Stimulated activated naive CD8-positive, alpha-beta T cell treated with anti-CD3 and anti-CD28 coated beads, Interleukin-15, amount 100 ng/mL, for 72 hours (primary cell): ENCODE measurements at places on chromosomes 3 and 15.
A peak's percentile ranks its signal among the peaks of the same experiment; 100 is the strongest.

- no peak for DNase-seq
Measured at GRCh38 chr15:69871511-69872134, 226.1 kb downstream of the TLE3 start.

GRCh38 chr3:141575879-141576743 lies 89.3 kb downstream of the RASA2 start:
- no peak for DNase-seq

DNA sequence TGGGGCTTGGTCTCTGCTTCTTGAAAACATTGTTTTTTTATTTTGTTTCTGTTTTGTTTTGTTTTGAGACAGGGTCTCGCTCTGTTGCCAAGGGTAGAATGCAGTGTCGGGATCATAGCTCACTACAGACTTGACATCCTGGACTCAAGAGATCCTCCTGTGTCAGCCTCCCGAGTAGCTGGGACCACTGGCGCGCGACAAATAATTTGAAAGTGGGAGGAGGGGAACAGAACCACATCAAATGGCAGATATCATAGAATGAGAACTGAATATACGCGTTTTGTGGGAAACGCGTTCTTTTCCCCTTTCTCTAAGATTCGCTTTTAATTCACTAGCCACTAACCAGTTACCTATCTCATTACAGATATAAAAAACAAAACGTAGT lies 641 bp upstream of the VPS13C start:
- DNase-seq, result no peak

- DNase-seq, result no peak
Measured at GRCh38 chr3:151047636-151048035, 37.8 kb upstream of the MED12L start.

- no peak for DNase-seq
Measured at GRCh38 chr3:172066880-172067796, 27.8 kb downstream of the FNDC3B start.

DNA sequence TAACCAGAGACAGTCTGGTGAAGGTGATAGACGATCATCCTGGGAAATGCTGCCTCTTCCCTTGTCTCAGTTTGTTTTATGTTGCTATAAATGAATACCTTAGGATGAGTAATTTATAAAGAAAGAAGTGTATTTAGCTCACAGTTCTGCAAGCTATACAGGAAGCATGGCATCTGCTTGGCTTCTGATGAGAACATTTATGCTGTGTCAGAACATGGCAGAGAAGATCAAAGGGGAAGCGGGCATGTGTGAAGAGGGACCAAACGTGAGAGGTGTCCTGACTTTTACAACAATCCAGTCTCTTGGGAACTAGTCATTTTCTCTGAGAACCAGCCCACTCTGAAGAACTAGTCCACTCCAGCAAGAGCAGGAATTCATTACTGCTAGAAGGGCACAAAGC lies 9.6 kb downstream of the CMC1 start:
- DNase-seq, result no peak

DNA sequence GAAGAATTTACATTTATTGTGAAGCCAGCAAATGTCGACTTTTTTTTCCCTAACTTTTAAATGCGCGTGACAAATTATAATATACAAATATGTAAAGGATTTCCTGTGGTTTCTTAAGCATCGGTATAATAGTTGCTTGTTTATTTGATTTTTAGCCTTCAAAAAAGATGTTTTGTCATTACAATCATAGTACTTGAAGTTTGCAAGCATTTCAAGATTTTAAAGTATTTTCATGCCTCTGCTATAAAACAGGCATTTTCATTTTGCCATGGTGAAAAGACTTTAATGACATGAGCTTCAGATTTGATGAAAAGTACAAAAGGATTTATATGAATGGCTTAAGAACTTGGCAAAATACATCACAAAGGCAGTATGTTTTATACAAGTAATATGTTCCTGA lies 9.4 kb upstream of the P2RY12 start:
- no peak for DNase-seq

DNA sequence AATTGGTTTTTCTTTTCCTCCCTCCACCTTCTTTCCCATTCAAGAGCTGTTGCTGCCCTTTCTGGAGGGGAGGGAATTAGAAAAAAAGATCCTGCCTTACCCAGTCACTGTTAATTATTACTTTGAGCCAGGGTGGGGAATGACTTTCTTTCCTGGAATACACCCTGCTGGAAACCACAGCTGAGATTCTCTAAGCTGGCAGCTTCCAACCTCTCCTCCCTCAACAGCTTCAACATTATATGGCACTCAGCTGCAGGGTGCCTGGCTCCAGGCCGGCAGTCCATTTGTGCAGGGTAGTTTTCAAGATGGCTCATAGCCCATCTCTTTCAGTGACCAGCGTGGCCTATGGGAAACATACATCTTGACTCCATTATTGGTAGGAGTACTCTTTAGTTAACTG lies 105.8 kb downstream of the UBE3A start:
- no peak for DNase-seq

- peak; percentile 62 for DNase-seq
Measured at GRCh38 chr3:141243271-141243707, 11.7 kb downstream of the PXYLP1 start.

GRCh38 chr3:127339016-127339415 lies 51.2 kb upstream of the PRR20G start:
- no peak for DNase-seq

DNA sequence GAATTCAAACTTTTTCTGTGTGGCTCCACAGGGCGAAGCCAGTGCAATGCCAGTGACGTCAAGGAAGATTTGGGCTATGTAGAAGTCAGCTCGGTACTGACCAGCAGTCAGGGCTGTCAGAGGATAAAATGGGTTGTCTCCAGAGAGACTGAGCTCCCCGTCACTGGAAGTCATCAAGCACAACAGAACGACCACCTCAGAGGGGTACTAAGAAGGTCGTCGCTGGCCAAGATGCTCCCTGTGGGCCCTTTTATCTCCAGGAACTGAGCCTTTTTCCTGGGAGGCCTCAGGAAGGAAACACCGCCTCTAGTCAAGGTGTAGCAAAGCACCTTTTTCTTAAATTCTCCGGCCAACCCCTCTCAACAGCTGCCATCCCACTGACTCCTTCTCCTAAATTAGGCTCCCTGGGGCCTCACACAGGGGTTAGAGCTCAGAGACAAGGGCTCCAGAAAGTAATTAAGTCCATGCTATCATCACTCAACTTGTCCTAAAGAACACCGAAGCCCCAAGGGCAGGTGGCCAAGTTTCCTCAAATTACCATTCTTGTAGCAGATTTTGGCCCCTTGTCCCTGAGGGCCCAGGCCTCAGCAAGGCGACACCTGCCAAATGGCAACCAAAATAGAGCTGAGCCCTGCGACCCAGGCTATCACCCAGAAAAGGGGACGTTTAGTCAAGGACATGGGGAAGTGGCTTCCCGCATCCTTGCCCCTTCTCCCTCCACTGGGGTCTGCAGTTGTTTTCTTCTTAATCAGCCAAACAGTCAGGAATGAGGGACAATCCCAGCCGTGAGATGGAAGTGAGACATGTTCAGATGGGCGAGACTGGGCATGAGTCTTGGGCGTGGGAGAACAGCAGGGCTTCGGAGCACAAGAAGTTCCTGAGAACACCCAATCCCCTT lies 48.0 kb downstream of the SSUH2 start:
- DNase-seq, result no peak

DNA sequence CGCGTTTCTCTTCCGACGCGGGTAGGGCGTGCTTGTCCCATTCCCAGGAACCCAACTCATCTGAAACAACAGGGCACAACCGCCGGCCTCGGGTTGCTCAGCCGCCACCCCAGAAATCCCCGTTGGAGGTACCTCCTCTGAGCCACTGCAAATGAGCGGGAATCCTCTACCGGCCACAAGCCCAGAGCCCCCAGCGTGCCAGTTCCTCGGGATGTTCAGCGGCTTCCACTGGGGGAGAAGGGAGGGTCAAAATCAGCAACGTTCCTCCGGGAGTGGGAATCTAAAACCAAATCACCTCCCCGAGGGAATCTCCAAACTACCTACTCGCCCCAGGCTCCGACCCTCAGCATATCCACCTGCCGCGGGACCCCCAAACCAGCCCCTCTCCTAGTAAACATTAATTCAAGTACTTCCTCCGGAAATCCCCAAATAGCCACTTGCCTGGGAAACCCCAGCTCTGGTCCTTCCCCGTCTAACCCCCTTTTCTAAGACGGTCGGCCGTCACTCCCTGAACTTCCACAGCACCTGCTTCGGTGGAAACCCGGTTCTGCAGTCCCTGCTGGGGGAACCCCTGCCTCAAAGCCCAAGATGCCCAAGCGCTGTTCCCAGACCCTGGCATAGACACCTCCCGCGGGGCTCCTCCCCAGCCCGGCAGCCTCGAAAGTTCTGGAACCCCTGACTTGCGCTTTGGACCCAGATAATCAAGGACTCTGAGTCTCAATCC lies 887 bp downstream of the OXTR start:
- peak; percentile 24 for DNase-seq

DNA sequence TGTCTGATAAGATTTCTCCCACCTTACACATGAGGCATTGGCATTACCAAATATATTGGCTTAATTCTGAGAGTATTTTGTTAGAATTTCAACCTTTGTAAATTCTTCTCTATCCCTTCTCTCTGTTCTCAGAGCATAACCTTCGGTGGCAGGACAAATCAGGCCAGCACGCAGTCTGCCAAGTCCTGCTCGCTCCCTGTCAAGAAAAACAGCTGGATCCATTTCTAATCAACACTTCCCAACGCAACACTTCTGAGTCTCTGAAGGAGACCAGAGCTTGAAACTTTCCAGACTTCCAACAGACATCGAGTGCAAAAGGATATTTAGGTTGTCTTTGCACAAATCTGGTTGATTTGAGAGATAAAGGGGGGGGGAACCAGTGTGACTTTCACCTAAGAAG lies 125.7 kb downstream of the SV2B start:
- no peak for DNase-seq

DNA sequence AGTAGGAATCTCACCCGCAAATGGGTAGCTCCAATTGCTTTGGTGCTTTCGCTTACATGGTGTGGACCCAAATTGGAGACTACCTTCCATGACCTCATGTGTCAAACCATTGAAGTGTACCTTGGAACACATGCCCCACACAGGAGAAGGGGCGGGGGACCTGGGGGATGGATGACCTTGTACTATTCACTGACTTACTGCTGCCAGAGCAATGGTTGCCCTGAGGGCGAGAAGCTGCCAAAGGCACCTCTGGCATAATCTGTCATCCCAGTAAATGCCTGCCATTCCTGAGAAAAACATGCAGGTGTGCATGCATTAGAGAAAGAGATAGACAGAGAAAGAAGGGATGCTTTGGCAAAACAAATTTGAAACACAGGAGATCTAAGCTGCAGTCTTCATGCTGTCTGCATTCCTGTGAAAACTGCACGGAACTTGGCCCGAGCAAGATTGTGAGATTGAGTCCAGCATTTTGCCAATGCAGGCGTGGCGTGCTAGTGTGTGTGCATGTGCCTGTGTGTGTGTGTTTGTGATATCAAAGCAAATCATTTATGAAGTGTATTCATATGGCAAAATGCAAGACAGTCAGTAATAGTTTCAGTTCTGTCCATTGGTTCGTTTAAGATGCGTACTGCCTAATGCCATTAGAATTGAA lies 219.5 kb upstream of the MDFIC2 start:
- DNase-seq, result no peak

GRCh38 chr15:41647262-41647661 lies 12.9 kb upstream of the MGA start:
- no peak for DNase-seq

GRCh38 chr15:73600413-73601335 lies 32.5 kb downstream of the NPTN start:
- DNase-seq, result no peak

DNA sequence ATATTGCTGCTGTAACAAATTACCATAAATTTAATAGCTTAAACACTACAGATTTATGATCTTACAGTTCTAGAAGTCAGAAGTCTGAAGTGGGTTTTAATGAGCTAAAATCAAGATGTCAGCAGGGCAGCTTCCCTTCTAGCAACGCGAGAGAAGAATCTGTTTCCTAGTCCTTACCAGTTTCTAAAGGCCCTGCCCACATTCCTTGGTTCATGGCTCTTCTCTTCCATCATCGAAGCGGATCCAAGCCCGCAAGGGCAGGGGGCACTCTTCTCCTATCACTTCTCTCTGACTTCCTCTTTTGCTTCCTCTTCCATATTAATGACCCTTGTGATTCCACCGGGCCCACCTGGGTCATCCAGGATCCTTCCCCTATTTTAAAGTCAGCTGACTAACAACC lies 16.1 kb downstream of the MINDY4B start:
- no peak for DNase-seq

GRCh38 chr3:59641169-59641899 lies 591.5 kb upstream of the CFAP20DC start:
- DNase-seq, result no peak

DNA sequence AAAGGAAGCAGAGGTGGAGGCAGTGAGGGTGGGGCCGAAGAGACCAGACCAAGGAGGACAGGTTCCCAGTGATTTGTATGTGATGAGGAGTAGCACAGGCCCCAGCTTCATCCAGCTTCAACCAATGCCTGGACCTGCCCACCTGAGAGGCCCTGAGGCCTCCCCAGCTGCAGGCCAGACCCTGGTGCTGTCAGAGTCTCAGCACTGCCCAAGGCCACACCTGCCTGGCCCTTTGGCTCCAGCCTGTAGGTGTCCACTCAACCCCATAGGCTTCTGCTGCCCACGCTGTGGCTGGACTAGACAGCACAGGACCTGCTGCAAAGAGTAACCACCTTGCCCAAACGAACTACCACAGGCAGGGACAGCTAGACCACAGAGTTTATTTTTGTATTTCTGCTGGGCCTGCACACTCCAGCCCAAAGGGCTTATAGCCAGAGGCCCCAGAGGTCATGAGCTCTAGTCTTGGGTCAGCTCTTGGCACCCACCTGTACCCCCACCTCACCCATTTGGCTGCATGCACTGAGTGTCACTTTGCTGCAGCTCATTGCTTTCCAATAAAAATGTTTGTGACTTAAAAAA lies 81.9 kb upstream of the CDV3 start:
- DNase-seq, result no peak

GRCh38 chr3:137588871-137589270 lies 175.2 kb upstream of the SOX14 start:
- no peak for DNase-seq

DNA sequence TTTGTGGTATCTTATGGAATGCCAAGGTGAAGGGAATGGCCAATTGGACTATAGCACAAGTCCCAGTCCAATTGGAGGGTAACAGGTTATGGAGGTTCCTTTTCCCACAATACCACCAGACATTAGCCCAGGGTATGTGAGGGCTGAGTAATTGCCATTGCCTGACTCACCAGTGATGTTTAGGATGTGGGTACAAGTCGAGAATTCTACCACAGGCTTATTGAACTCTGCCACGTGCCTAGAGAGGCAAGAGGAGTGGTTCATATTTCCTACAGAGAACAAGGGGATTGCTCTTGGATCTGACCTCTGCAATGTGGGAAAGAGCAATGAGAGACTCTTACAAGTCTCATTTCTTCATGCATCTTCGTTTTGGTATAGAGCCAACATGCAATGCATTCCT lies 85.0 kb upstream of the XCR1 start:
- DNase-seq, result no peak

- no peak for DNase-seq
Measured at GRCh38 chr3:80334534-80334933, 566.7 kb upstream of the ROBO1 start.

DNA sequence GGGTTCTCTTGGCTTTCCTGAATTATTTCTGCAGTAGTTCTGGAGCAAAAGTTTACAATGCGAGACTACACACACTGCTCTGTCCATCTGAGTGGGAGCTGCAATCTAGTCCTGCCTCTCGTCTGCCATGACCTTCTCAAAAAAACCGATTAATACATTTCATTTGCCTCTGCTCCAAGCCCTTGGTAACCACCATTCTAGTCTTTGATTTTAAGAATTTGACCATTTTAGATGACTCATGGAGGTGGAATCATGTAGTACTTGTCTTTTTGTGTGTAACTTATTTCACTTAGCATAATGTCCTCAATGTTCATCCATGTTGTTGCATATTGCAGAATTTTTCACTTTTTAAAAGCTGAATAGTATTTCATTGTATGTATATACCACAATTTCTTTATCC lies 356.9 kb downstream of the SV2B start:
- no peak for DNase-seq
